Activated T-cell treated with anti-CD3 and anti-CD28 coated beads for 24 hours (primary cell): ENCODE measurements at places on chromosomes 3 and 15.

DNA sequence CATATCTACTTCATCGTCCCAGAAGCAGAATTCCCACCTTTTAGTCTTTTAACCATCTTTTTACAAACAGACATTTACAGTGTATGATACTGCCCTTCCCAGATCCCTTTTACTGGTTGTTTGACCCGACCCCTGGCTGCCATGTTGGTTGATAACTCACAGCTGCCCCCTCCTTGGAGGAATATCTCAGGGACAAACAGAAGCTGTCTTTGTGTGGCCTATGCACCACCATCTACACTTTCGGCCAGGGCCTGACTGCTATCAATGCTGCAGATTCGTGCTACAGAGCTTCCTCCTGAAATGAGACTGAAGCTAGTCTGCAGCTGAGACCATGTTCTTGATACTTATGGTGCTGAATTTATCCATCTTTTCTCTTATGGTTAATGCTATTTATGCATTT, 6.6 kb upstream of the POLQ start:
- DNase-seq = no peak

GRCh38 chr3:119145500-119146167, at the start of gene TEX55:
TEX55 (plus strand) TSS chr3:119146165; CDS start chr3:119146190, 25 bp downstream.
- no peak for DNase-seq

GRCh38 chr3:11545186-11545851, 98.4 kb downstream of the VGLL4 start:
- no peak for DNase-seq

DNA sequence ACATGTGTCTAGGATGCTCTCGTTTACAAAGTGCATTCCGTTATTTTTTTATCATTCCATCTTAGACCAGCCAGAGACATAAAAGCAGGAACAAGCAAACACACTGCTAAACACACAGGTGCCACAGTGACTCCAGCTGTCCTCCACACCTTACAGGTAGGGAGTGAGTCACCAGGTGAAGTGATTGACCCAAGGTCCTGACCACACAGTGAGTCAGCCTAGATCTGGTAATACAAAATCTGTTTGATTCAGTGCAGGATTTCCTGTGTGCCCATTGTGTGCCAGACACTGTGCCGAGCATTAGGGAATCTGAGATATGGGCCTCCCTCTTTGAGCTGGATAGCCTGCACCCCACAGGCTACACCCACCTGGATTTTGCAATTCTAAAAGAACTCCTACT, 16.7 kb upstream of the BFSP2 start:
- DNase-seq = no peak

GRCh38 chr15:35289024-35289617, 204.0 kb upstream of the NANOGP8 start:
- DNase-seq = no peak

- no peak for DNase-seq
These were observed 35.2 kb downstream of the FBXO45 start for GRCh38 chr3:196603683-196604082.

GRCh38 chr3:23701716-23702597, 103.8 kb upstream of the UBE2E1 start:
- DNase-seq = no peak

- no peak for DNase-seq
These were observed 27.9 kb downstream of the SOX2 start for GRCh38 chr3:181739628-181740027.

DNA sequence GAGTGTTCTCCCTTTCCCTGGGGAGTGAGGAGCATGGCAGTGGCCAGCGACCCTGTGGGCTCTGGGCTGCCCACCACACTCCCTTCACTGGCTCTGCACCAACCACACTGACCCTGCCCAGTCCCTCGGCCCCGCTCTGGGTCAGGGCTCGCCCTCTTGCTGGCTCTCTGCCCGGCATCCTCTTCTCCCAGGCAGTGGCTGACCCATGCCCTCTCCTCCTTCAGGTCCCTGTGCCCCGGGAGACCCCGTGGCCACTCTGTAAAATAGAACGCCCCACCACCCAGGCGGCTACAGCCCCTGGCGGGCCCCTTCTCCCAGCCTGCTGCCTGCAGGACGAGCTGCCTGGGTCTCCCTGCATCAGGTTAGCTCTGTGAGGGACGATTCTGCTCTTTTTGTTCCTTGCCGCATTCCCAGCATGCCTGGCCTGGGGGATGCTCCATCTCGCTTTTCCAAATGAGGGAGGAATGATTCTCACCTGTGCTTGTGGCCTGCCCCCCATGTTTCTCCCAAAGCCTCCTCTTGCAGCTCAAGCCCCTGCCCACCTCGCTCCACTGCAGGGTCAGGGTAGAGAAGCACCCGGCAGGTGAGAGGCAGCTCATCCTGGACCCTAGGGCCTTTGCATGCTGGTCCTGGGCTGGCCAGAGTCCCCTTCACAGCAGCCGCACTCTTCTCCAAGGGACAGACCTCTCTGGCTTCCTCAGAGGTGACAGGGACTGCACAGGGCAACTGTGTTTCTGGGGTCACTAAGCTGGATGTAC, 14.5 kb upstream of the CFAP100 start:
- DNase-seq = no peak

GRCh38 chr3:7333125-7333524, 472.2 kb downstream of the GRM7 start:
- DNase-seq = no peak

DNA sequence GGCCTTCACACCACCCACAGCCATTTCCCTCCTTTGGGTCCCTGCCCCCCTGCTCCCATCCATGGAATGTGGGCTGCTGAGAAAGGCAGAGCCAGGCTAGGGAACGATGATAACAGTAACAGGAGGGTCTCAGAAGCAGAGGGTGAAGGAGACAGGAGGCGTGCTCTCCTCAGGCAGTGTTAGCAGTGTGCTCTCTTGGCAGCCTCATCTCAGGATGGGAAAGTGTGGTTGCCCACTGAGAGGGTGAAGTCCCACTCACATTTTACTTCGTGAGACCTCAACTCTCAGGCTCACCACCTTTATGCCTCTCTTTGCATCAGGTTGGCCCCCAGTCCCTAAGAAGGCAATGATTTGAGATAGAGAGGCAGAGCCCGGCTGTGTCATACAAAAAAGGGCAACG, 24.5 kb downstream of the TIGIT start:
- no peak for DNase-seq

- no peak for DNase-seq
These were observed 56.7 kb upstream of the CMTM8 start for GRCh38 chr3:32181796-32182195.

DNA sequence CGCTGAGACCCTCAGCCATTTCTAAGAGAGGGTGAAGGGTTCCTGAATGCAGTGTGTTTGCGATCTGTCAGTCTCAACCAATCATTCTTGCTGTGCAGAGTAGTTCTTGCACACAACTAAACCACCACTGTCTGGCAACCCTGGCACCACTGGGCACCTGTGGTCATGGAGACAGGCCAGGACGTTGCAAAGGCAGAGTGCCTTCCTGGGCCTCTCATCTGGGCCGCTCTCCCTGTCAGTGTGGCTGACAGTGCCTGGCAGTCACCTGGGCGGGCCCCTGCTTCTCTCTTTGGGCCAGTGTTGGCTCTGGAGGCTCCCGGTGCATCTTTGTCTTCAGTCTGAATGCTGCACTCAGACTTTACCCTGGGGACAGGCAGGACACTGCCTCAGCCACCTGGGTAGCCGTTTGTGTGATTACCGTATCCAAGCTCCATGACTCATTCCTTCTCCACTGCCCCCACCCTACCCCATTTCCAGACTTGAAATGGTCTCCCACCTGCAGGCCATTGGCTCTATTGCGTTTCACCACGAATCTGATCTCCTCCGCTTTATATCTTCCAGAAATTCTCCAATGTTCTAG, 104.6 kb upstream of the KLF13 start:
- no peak for DNase-seq

DNA sequence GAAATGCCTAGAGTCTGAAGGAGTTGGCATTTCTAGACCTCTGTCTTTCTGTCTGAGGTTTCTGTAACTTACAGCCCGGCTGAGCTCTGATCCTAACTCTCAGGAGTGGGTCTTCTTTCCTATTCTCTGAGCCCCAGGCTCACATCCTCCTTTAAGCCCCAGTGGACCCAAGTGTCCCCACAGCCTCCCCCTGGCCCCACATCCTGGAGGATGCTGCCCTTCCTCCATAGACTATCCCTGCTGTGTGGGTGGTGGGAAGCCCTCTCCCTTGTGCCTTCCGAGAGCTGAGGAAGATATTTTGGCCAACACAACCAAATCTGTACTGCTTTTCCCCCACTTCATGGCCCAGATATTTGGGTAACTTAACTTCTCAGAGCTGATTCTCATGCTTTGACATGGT, 151.3 kb downstream of the LRTM1 start:
- no peak for DNase-seq

- no peak for DNase-seq
These were observed 14.7 kb upstream of the AGTR1 start for GRCh38 chr3:148682997-148683396.

DNA sequence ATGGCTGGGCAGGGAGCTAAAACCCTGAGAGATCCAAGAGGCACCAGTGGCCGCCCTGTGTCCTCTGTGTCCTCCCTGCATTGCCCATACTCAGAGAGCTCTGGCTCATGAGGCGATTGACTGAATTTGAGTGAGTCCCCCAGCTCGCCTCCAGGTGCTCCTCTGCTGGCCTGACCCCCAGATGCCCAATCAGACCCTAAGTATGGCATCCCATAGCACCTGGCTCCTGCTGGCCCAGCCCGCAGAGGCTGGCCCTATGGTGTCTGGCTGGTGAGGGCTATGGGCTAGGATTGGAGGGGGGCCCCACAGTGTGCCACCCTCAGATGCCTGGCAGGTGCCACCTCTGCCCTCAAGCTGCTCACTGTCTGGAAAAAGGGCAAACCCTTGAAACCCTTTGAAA, 1.6 kb upstream of the TKT start:
- DNase-seq = no peak

DNA sequence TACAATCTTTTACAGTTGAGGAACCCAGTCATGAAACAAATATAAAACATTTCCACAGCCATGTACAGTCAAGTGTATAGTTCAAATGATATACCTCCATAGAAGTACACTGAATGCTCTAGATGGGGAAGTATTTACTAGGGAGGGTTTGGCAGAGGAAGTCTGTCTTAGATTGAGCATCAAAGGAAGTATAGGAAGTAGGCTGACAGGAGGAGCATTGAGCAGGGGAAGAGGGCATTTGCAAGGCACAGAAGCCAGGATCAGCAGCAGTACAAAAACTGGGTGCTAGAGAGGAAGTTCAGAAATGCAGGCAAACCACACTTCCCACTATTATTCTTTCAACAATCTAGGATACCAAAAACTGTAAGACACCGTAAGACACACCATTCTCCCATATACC, 122.6 kb downstream of the ANO10 start:
- DNase-seq = no peak

GRCh38 chr3:20322085-20322484, 136.1 kb upstream of the SGO1 start:
- DNase-seq = no peak

DNA sequence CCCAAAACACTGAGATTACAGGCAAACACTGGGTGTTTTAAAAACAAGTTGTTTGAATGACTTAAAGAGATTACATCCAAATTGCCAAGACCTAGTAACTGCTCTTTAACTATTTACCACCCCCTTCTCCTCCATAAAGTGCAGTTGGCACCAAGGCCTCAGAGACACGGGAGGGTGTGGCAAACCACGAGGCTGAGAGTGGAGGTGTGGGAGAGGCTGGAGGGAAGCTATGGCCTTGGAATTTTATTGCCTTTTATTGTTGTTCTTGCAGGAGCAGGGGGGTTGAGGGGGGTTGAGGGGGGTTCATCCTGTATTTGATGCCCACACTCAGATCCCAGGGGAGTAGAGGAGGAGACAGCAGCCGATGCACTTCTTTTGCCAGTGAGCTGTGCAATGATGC, 75.9 kb upstream of the CTDSPL start:
- DNase-seq = no peak

GRCh38 chr3:138351151-138351550, 2.8 kb downstream of the MRAS start:
- no peak for DNase-seq

GRCh38 chr3:78281381-78281780, 1241.5 kb downstream of the ROBO2 start:
- DNase-seq = no peak

GRCh38 chr15:44045217-44045616, 149.9 kb downstream of the FRMD5 start:
- DNase-seq = no peak

GRCh38 chr3:141969711-141970110, 93.3 kb downstream of the ATP1B3 start:
- no peak for DNase-seq

- DNase-seq = no peak
These were observed 94.1 kb downstream of the SENP2 start for GRCh38 chr3:185680231-185680630.

DNA sequence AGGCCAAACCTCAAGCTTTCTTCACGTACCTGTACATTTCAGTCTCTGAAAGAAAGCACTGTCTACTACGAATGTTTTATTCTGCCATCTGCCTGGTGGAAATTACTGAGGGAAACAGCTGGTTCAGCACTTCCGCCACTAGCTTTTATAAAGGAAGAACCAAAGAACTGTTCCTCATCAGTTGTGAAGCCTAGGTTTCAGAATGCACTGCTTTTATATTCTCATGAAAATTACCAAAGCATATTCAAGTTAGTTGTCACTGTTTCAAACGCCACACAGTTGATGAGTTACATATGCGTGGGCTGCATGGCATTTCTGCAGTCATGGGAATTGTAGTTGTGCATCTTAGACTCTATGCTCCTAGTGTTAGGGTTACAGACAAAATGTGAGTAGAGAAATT, 21.5 kb upstream of the ZBTB38 start:
- DNase-seq = no peak

- DNase-seq = no peak
These were observed 927 bp downstream of the CHDH start for GRCh38 chr3:53845103-53845880.

DNA sequence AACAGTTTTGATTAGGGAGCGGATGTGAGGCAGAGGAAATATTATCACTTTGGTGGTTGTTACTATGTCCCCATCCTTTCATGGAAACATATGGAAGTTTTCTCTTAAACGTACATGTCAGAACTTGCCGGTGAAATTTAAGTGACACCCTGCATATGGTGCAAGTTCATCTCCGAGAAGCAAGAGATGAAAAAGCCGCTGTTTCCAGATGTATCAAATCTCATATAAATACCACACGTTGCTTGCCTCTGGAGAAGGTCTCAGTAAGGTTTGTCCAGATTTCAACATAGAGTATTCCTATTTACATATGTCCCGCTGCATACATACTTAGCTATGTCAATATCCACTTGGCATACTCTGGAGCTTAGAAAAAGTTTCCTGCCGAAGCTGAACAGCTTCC, 172.2 kb upstream of the ICE2 start:
- DNase-seq = no peak

- DNase-seq = no peak
These were observed 77.4 kb downstream of the CHCHD6 start for GRCh38 chr3:126781406-126781805.

- DNase-seq = no peak
These were observed 30.7 kb upstream of the CLRN1 start for GRCh38 chr3:151003029-151003767.

GRCh38 chr3:134796281-134797056, 1.4 kb downstream of the EPHB1 start:
- DNase-seq = no peak
